ENCODE measurements at places on chromosomes 12 and 14. TPM values are rescaled to one million over a fixed set of nuclear protein-coding genes. Genes with fewer than 3 reads are reported as not detected.
A peak's percentile ranks its signal among the peaks of the same experiment; 100 is the strongest.

DNA sequence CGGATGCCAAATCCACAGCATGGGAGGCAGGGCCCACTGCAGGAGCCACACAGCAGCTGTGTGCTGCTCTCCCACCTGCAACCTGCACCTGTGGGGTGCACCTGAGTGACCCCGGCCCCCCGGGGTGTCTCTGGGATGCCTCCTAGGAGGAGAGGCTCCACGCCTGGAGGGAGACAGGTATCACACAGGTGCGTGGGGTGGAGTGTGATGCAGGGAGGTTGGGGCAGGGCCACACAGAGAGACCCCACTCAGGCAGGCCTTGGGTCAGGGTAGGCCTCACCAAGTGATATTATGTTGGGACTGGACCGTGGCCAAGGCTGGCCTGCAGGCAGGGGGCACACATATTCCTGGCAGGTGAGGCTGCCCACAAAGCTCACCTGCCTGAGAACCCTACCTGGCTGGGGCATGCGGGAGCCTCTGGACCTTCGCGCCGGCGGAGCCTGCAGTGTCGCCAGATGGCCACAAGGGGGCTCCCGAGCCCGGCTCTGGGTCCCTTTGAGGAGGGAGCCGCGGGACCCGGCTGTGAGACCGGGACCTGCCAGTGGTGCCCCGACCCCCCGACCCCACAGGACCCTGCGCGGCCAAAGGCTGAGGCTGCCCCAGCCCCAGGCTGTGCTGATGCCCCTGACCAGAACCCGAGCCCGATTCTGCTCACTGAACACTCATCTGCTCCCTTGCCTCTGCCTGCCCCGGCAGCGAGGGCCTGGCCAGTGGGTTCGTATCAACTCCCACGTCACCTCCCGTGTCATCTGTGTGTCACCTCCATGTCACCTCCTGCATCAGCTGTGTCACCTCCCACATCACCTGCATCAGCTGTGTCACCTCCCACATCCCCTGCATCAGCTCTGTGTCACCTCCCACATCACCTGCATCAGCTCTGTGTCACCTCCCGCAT, 11.4 kb downstream of the TMEM121 start:
- H3K4me1 ChIP-seq, result no peaks in the 10 kb centered on the region
- no peak overlapping the region for H3K27ac ChIP-seq
- H3K4me3 ChIP-seq, result no peak overlapping the region
- peaks cover 2% of the 10 kb centered on the region for H3K27me3 ChIP-seq
- H3K36me3 ChIP-seq, result no peaks in the 10 kb centered on the region
- no peak for DNase-seq

DNA sequence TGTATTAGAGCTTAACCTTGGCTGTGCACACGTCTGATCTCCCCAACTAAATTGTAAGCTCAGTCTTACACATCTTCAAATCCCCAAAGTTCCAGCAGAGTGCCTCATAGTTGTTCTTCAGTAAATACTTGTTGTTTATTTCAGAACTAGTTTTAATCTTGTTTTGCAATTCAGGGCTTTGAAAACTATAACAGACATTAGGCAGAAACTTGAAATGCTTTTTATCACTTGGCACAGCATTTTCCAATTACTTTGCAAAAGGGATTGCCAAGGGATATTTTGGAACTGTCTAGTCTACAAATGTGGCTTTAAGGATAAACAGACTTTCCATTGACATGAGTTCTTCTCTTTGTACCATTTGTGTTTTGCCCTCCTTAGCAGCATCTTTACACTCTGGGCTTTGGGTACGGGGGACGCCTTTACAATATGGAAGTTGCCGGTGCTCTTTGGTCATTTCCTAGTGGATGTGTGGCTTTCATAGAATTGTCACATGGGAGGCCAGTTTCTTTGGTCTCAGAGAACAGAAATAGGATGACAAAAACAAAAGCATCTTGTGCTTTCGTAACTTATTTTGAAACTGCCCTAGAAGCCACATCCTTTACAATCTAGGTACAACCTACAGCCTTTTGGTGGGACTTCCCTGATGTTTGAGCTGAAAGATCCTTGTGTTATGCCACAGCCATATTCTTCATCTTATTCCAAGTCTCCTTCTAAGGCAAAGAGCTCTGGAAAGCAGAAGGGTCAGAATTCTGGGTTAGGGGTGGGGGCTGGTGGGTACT, 96.9 kb downstream of the NPAS3 start:
- H3K4me1 ChIP-seq, result no peaks in the 10 kb centered on the region
- H3K27me3 ChIP-seq, result no peaks in the 10 kb centered on the region
- H3K36me3 ChIP-seq, result no peaks in the 10 kb centered on the region
- no peak overlapping the region for H3K4me3 ChIP-seq
- H3K27ac ChIP-seq, result no peak overlapping the region
- DNase-seq, result no peak

DNA sequence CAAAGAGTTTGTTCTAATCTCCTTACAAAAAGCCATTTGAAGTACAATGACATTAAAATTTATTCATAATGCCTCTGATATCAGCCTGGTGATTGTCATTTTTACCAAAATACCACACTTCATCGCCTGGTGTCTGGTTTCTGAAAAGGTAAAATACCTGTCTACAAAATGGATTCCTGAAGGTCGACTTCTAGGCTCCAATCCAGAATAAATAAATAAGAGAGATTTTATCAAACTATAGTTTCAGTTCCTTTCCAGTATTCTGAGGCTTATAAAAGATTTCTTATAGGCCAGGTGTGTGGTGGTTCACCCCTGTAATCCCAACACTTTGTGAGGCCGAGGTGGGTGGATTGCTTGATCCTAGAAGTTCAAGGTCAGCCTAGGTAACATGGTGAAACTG, 340.7 kb downstream of the SLC16A7 start:
- H3K4me1 ChIP-seq, result no peaks in the 10 kb centered on the region
- H3K36me3 ChIP-seq, result no peaks in the 10 kb centered on the region
- no peak overlapping the region for H3K4me3 ChIP-seq
- no peaks in the 10 kb centered on the region for H3K27me3 ChIP-seq

- H3K27ac ChIP-seq, result no peak overlapping the region
- peaks cover 3% of the 10 kb centered on the region for H3K4me1 ChIP-seq
- no peak for DNase-seq
- no peaks in the 10 kb centered on the region for H3K27me3 ChIP-seq
- no peaks in the 10 kb centered on the region for H3K36me3 ChIP-seq
Observed at GRCh38 chr14:103563844-103564505, 1.2 kb downstream of the COA8 start.

DNA sequence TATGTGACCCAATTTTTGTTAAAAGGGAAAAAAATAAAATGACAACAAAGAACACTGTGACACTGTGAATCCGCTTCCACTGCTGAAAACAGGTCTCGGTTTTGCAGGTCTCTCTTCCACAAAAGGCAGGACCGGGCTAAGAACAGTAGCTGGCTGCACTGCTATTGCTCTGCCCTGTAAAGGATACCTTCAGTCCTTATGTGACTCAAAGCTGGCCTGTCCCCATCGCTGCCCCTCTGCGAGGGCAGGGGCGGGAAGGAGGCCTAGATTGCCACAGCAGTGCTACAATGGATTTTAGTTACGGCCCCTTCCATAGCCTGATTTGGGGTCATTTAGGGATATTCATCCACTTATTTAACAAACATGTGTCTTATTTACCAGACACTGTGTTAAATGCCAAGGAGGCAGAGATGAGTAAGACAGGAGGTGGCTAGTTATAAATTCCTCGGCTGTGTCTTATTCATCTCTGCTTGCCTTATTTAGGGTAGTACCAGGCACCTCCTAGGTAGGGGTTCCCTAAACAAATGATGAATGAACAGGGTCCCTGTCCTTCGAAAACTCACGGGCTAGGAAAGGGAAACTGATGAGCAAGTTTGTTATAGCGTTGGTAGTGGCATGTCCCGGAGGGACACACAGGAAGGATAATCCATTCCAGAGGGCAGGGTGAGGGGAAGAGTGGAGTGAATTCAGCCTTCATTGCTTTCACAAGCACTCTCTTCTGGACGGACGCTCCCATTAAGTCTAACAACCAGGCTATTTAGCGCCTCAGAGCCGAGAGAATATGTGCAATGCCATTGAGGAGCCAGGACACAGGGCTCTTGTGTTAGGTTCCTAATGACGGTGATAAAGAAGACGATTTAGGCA, 73.3 kb downstream of the EID3 start:
- H3K4me3 ChIP-seq, result no peak overlapping the region
- no peaks in the 10 kb centered on the region for H3K36me3 ChIP-seq
- H3K27ac ChIP-seq, result no peak overlapping the region
- peak; percentile 54 for DNase-seq

DNA sequence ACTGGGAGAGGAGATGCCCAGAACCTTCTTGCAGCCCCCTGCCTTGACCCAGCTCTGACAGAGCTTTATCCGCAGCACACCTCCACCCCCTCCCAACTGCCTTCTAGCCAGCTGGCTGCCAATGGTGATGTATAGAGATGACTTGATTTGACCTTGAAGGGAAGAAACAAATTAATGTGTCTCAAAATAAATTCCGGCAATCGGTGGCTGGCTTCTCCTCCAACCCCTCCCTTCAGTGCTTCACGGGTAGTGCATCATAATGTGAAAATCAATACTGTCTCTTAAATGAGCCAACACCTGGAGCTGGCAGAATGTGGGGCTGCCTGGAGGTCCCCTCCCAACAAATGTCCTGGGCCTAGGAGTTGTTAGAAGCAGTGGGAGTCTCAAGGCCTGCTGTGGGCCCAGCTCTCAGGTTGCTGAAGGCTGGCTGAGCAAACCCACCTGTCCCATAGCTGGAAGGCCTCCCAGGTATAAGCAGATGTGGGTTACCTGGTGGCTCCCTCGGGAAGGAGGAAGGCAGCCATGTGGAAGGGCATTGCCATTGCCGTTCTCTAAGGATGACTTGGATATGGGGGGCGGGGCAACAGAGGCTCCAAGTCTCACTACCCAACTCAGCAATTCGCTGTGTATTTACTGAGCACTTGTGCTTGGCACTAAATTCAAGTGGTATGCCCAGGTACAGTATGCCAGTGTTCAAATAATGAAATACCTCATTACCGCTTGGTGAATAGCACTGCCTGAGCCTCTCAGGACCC, 23.2 kb downstream of the HSPB8 start:
- no peaks in the 10 kb centered on the region for H3K27me3 ChIP-seq
- no peak overlapping the region for H3K27ac ChIP-seq
- H3K36me3 ChIP-seq, result no peaks in the 10 kb centered on the region
- no peak for DNase-seq
- no peak overlapping the region for H3K4me3 ChIP-seq
- H3K4me1 ChIP-seq, result no peaks in the 10 kb centered on the region

DNA sequence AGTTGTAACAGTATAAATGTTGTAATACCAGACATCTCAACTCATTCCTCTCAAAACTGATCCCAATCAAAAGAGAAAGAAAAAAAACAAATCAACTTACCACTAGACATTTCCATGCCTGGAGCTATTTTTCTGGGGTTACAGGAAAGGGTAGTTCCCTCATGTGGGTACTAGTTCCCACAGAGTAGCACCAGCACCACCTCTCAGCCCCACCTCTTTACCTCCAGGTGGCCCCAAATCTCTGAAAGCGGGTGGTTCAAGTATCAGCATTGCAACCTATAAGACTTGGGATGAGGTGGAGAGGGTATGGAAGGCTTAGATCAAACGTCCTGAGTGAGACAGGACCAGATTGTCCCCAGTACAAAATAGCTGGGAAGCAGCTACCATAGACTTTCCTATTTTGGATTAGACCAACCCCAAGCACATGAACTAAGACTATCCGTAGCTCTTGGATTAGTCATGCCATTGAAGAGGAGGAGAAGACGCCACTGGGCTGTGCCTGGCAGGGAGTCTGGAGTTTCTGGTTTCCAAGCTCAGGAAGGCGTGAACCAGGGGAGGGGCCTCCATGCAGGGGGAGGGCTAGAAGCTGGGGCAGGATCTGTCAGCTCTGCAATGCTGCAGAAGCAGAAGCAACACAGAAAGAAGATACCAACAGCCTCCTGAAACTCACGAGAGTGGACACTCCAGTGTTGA, at the start of gene SLC39A2:
Gene SLC39A2, plus strand, starts transcription at position 620 of the 693 bp plus-strand sequence. CDS start 154 bp downstream, outside the sequence.
- peak; percentile 51 for DNase-seq
- no peak within 1 kb of the TSS for H3K27ac ChIP-seq
- peaks cover 7% of the 10 kb centered on the region for H3K36me3 ChIP-seq
- no peaks in the 10 kb centered on the region for H3K4me1 ChIP-seq

DNA sequence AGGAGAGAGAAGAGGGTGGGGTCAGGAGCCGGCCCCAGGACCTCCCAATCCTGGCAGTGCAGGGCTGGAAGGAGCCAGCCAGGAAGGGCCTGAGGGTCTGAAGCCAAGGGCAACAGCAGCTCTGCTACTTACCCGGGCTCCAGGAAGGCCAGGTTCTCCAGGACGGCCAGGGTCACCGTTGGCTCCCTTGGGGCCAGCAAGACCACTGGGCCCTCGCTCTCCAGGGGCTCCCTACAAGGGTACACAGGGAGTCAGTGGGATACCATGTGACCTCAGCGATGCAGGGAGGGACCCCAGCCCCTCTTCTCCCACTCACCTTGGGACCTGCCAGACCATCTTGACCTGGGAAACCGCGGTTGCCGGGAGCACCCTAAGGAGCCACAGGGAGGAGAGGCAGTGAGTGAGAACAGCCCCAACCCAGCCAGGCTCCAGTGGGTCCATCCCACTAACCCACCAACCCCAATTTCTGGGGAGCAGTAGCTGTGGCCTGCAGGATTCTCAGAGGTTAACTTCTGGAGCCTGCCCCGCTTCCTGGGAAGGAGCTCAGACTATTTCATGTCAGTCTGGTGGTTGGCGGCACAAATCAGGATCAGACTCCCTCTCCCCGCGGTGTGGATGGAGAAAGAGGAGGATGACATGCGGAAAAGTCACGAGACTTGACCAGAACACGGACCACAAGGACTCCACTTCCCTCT, 18.5 kb downstream of the COL2A1 start:
- no peak overlapping the region for H3K4me3 ChIP-seq
- no peak overlapping the region for H3K27ac ChIP-seq
- no peaks in the 10 kb centered on the region for H3K4me1 ChIP-seq
- H3K36me3 ChIP-seq, result no peaks in the 10 kb centered on the region
- peaks cover 21% of the 10 kb centered on the region for H3K27me3 ChIP-seq

DNA sequence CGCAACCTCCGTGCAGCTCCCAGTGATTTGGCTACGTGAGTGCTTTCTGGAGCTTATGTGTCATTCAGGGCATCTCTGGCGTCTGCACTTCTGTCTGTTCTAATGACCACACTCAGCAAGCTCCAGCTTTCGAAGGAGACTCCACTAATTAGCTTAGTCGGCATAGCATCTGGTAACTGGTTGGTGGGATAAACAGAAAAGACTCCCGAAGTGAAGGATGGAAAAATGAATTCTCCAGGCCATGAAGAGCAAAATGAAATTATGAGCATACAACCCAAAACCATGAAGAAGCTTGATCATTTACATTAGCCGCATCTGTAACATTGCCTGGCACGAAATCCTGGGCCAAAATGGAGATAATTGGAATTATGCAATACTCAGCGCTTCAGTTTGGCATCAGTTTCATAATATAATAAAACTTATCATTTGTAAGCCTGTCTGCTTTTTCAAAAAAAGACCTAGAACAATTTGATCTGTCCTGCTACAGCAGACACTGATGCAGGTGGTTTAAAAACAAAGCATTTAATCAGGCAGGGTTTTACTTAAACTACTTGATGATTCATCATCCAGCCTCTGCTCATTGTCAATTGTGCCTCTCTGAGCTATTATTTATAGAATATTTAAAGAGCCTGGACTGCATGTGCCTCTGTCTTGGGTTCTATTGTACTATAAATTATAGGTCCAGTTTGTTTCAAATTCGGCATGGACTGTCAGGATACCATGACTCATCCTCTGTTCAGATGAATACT, 87.4 kb downstream of the SYT1 start:
- no peaks in the 10 kb centered on the region for H3K36me3 ChIP-seq
- no peaks in the 10 kb centered on the region for H3K27me3 ChIP-seq
- no peak overlapping the region for H3K4me3 ChIP-seq
- DNase-seq, result no peak

The SMCO2 gene
- 0.26 TPM for total RNA-seq

The SOAT2 gene
- total RNA-seq, result not detected

The TMCC3 gene
- total RNA-seq, result 0.33 TPM

The AKAP5 gene
- 0.17 TPM for total RNA-seq

The FERMT2 gene
- 128 TPM for total RNA-seq

The FAM90A1 gene
- total RNA-seq, result 0.33 TPM

The GLIPR1L2 gene
- 0.33 TPM for total RNA-seq

The SNW1 gene
- total RNA-seq, result 57.0 TPM

The RERG gene
- total RNA-seq, result 0.26 TPM

Measured in fibroblast of lung (primary cell).